ENCODE measurements at places on chromosomes 13 and 19.

DNA sequence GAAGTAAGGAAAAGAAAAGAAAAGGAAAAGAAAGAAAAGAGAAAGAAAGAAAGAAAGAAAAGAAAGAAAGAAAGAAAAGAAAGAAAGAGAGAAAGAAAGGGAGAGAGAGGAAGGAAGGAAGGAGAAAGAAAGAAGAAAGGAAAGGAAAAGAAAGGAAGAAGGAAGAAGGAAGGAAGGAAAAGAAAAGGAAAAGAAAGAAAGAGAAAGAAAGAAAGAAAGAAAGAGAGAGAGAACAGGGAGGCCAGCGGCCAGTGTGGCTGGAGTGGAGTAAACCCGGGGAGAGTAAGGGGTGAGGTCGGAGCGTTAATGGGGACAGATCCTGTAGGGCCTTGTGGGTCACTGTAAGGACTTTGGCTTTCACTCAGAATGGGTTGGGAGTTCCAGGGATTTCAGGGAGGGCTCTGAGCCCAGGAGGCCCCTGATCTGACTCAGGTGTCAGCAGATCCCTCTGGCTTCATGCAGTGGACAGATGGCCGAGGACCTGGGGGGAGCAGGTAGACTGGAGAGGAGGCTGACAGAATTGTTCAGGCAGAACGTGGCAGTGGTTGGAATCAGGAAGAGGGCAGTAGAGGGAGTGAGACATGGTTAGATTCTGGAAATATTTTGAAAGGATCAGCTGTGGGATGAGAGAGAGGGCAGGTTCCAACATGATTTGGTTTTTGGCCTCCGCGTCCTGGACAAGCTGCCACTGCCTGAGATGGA lies 19.8 kb upstream of the FXYD3 start:
- no peak for DNase-seq

- DNase-seq = no peak
These were observed 46.8 kb downstream of the FAM124A start for GRCh38 chr13:51269039-51269438.

- no peak for DNase-seq
These were observed 51.0 kb upstream of the CYP2A7 start for GRCh38 chr19:40933025-40933424.

DNA sequence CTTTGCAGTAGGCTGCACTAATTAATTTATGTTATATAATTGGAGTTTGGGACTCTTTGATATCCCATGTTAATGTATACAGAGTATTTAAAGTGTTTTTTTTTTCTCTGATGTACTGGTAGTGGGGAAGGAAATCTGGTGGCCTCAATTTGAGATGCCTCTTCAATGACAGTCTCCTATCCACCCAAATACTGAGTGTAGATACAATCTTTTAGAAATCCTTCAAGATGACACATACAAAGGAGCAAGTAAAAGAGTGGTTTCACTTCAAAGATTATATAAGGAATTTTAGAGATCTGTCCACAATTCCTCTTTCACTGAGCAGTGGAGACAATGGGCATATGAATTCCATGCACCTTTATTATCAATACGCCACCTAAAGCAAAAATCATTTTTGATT lies 15.1 kb downstream of the NALCN start:
- no peak for DNase-seq

- no peak for DNase-seq
These were observed 81.2 kb downstream of the STARD13 start for GRCh38 chr13:33204130-33204927.

GRCh38 chr19:5039642-5040543 lies 71.0 kb downstream of the KDM4B start:
- no peak for DNase-seq

DNA sequence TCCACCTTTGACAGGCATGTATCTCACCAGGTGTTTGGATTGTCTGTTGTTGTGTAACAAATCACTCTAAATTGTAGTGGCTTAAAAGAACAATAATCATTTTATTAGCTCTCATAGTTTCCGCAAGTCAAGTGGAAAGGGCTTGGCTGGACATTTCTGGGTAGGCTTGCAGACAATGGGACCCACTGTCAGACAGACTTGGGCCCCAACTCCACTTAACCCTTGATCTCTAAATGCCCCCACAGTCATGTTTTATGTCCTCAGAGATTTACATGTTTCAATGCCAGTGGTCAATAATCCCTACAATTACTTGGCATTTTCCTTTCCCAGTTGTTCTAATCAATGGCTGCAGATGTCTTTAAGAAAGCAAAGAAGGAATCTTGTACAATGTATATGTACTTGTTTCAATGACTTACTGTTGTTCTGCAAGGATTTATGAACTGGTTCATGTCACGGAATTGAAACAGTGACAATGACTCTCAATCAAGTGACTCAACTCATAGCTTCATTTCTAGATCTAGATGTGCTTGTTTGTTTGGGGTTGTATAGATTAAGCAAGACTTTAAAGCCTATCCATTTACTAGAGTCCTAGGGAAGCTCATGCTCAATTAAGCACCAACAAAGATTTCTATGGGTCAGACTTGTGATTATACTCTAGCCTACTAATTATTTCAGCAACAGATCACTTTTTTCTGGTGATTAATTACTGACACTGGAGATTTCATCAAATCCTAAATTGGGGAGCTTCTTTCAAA lies 510.1 kb upstream of the NBEA start:
- DNase-seq = no peak

GRCh38 chr19:47247308-47247990 lies 8.9 kb upstream of the CCDC9 start:
- DNase-seq = peak; percentile 71

DNA sequence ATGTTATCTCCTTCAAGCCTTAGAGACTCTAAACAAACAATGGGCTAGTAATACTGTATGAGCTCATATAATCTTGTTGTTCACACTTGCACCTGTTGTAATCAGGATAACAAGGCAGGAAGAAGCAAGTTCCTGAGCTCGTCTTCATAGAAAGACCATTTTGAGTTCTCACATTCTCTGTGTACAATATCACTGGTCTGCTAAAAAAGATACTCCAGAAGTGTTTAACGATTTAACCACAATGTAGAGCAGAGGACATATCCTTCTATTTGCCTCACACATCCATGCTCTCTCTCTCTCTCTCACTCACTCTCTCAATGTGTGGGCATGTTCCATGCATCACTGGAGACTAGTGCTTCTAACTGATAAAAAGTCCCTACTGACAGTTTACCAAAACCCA lies 122.9 kb downstream of the MIPEP start:
- no peak for DNase-seq

- DNase-seq = no peak
These were observed 53.5 kb upstream of the OLFM4 start for GRCh38 chr13:52975161-52975560.

- DNase-seq = no peak
These were observed at the start of gene KLK8 for GRCh38 chr19:51001515-51001914. KLK8 (minus strand) TSS chr19:51001604; CDS start chr19:51001167, 437 bp downstream.

DNA sequence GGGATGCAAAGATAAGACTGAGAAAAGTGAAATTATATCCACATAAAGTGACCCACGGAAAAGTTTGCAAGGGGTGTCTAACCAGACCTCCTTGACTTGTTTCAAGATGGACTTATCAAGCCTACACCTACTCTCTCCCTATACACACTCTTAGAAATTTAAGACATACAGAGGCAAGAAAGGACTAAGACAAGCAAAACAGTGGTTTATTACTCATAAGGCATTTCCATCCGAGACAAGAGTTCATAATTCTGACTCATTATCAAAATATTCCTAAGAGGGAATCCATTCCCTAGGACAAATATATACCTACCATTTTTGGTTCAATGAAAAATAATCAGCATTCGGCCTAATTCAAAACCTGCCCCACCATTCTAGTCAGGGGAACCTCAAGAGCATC lies 232.6 kb upstream of the GPC6 start:
- DNase-seq = no peak

GRCh38 chr19:43362745-43363144 lies 9.3 kb downstream of the CD177 start:
- no peak for DNase-seq

DNA sequence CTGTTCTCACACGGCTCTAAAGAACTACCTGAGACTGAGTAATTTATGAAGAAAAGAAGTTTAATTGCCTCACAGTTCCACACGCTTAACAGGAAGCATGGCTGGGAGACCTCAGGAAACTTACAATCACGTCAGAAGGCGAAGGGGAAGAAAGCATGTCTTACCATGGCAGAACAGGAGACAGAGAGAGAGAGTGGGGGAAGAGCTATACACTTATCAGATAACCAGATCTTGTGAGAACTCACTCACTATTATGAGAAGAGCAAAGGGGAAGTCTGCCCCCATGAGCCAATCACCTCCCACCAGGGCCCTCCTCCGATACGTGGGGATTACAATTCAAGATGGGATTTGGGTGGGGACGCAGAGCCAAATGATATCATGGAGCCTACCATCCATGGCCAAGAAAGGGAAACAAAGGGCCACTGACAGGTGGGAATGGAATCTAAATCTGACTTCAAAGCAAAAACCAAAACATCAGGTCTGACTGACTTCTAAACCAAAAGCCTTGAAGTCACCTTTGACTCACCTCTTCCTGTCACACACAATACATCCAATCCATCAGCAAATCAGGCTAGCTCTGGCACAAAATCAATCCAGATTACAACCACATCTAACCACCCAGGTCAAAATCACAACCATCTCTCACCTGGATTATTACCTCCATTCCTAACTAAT lies 189.7 kb downstream of the ENOX1 start:
- no peak for DNase-seq

DNA sequence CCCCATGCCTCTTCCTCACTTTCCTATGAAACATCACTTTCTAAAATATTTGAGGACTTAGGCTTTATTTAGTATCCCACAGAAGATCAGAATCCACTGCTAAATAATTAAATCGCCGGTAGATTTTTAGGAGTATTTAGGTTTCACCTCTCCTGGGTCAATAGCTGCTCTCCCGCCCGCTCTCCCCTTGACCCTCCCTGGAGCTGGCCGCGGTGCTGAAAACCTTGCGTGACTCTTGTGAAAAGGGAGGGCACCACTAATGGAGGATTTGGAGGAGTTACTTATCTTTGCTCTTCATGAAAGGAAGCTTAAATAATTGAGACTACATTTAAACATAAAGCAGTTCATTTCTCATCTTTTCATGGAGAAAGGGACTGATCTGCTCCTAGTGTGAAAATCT lies 14.1 kb downstream of the POU4F1 start:
- DNase-seq = no peak

GRCh38 chr13:101527130-101527529 lies 74.7 kb downstream of the ITGBL1 start:
- DNase-seq = no peak

GRCh38 chr19:53254411-53255341 lies at the start of gene ZNF677:
ZNF677 (minus strand) TSS chr19:53254873; CDS start chr19:53251550, 3,323 bp downstream.
- peak; percentile 76 for DNase-seq

GRCh38 chr13:79185580-79185979 lies 220.5 kb downstream of the RBM26 start:
- no peak for DNase-seq

DNA sequence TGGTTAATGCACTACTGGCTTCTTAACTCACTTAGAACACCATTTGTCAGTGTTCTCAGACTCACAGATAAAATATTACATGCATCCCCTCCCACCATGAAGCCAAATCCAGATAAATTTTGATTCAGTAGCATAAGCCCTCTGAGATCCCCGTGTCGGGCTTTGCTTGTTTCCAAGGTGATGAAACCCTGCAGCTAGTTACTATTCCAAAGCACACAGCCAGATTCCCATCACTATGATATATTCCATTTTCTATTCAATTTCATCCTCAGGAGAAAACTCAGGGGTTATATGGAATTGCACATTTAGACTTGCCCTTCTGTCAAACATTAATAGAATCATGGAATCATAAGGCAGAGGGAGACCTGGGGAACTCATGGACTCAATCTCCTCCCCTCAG lies 9.4 kb upstream of the FAM124A start:
- DNase-seq = no peak

GRCh38 chr13:21039097-21039800 lies 22.1 kb downstream of the LATS2 start:
- no peak for DNase-seq

DNA sequence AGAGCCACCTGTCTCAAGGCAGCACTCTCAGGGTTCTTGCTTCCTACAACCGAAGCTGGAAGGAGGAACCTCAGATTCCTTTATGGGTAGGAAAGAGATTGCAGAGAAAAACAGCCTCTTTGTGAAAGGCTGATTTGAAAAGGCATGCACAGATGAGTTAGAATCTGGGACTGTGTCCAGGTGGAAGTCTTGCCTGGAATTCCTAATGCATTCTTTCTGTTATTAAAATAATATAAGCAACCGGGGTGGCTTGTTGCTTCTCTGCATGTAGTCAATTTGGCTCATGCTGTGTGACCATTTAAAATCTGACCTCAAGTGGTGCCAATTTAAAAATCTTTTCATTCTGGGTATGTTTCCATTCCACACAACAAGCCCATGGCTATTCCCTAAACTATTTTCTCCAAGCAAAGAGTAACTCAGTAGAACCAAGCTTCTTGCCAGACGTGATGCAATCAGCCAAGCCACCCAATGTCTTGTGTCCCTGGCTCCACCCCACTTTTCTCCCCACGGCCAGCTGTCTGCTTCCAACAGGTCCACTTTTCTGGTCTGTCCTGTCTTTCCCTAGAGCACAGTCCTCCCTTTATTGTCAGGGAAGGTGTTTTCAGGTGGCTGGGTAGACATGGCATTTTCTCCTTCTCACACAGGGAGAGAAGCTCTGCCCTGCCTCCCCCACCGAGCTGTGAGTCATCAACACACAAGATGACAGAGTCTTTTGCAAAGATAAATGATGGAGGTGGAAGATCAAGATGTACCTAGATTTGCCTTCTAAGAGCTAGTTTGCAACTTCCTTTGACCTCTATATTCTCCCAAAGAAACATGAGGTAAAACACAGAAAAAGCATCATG lies 394.3 kb downstream of the FOXO1 start:
- no peak for DNase-seq

GRCh38 chr13:102763741-102764140 lies 9.8 kb downstream of the TEX30 start:
- DNase-seq = no peak

DNA sequence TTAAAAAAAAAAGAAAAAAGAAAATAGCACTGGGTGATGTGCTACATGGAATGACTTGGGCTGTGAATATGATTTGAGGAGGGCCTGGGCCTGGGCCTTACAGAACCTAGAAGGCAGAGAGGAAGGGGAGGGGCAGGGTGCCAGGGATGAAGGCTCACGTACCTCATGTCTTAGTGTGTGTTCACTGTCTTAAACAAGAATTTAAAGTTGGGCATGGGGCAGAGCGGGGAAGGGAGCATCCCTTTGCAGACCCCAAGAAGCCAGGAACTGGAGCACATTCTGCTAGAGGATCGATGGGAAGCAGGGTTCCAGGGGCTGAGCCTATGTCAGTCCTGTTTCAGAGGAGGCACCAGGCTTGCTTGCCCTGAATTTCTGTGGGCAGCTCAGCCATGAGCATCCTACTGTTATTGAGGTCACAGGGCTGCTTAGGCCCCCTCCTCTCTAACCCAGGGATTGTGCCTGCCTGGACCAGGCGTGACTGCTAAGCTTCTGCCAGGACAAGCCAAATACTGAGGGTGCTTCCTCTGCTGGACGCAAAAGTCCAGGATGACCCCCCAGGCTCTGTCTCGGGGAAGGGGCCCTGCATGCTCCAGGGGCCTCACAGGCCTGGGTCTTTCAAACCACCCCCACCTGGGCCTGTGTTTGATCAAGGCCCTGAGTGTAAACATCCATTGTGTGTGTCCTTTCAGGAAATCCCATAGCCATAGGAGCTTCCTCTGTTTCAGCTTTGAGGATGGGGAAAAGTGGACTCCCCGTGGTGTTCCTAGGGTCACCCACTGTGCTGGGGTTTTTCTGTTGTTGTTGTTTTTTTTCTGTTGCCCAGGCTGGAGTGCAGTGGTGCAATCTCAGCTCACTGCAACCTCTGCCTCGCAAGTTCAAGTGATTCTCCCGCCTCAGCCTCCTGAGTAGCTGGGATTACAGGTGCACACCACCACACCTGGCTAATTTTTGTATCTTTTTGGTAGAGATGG lies 4.8 kb downstream of the LSR start:
- DNase-seq = no peak
